ENCODE measurements at places on chromosomes 3 and 15. TPM values are rescaled to one million over a fixed set of nuclear protein-coding genes. Genes with fewer than 3 reads are reported as not detected.

GRCh38 chr15:69463182-69463756 is 10.7 kb downstream of the RPLP1 start:
- H3K4me3 ChIP-seq: peak overlapping the region; percentile 64
- H3K27ac ChIP-seq: peak overlapping the region; percentile 88
- DNase-seq: no peak
- H3K4me1 ChIP-seq: peaks cover 45% of the 10 kb centered on the region

- H3K4me1 ChIP-seq: no peaks in the 10 kb centered on the region
- no peak overlapping the region for H3K27ac ChIP-seq
- no peaks in the 10 kb centered on the region for H3K27me3 ChIP-seq
- no peak for DNase-seq
- no peak overlapping the region for H3K4me3 ChIP-seq
- H3K36me3 ChIP-seq: no peaks in the 10 kb centered on the region
Observed at GRCh38 chr3:6605227-6605626, 255.7 kb upstream of the GRM7 start.

GRCh38 chr15:39783244-39783820 is 691 bp upstream of the FSIP1 start:
- H3K4me3 ChIP-seq: peak overlapping the region; percentile 90
- H3K4me1 ChIP-seq: peaks cover 28% of the 10 kb centered on the region
- H3K27ac ChIP-seq: peak overlapping the region; percentile 74
- DNase-seq: no peak
- no peaks in the 10 kb centered on the region for H3K36me3 ChIP-seq

GRCh38 chr3:49725906-49726681 is 2.3 kb upstream of the GMPPB start:
- H3K27me3 ChIP-seq: no peaks in the 10 kb centered on the region
- no peak for DNase-seq
- peaks cover 25% of the 10 kb centered on the region for H3K4me1 ChIP-seq
- H3K4me3 ChIP-seq: no peak overlapping the region

DNA sequence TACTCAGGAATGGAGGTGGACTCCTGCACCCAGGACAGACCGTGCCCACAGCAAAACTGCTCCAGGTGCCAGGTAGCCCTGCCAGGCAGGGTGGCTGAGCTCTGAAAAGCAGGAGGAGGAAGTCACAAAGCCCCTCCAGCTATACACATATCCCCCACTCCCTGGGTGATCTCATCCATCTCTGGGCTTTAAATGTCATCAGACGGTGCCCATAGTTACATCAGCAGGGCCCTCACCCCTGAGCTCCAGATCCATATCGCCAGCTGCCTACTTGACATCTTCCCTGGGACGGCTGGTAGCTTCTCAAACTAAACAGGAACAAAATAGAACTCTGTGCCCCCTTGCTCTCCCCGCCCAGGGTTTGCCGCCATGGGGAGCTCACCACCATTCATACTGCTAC is 87.7 kb downstream of the MEGF11 start:
- no peak overlapping the region for H3K27ac ChIP-seq
- DNase-seq: no peak
- no peaks in the 10 kb centered on the region for H3K36me3 ChIP-seq
- no peaks in the 10 kb centered on the region for H3K27me3 ChIP-seq
- no peaks in the 10 kb centered on the region for H3K4me1 ChIP-seq

DNA sequence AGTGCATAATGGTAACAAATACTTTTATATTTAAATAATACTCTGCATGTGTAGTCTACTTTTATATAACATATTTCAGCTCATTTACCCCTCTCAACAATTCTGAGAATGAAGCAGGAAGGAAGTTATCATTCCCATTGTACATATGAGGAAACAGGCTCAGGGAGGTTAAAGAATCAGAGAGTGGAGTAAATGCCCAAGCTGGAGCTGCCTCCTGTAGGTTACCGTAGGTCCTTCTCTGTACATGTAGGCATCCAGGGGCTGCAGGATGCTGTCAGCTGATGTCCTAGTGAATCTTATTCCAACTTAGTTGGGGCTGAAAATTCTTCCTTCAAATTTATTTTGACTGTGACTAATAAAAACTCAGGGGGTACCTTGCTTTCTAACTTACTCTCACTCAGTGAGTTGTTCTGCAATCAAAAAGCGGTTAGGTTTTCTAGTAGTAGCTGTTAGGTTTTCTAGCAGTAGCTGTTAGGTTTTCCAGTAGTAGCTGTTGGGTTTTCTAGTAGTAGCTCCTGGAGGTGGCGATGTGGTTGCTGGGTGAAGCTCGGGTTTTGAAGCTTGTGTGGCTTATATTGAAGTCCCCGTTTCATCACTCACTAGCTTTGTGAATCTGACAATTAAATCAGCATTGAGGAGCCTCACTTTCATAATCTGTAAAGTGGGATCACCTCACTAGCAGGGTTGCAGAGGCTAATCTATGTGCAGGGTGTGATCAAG is 357.0 kb downstream of the NR2F2 start:
- no peaks in the 10 kb centered on the region for H3K4me1 ChIP-seq
- no peak overlapping the region for H3K4me3 ChIP-seq
- no peaks in the 10 kb centered on the region for H3K36me3 ChIP-seq
- no peak for DNase-seq
- no peak overlapping the region for H3K27ac ChIP-seq

DNA sequence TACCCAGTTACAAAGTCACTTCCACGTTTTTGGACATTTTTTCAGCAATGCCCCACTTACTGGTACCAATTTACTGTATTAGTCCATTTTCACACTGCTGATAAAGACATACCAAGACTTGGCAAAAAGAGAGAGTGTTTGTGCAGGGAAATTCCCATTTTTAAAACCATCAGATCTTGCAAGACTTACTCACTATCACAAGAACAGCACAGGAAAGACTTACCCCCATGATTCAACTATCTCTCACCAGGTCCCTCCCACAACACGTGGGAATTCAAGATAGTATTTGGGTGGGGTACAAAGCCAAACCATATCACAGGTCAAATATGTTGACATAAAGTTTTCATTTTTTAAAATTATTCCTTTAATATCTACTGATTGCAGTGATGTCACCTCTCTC is 16.2 kb upstream of the ABI3BP start:
- no peak overlapping the region for H3K4me3 ChIP-seq
- H3K36me3 ChIP-seq: no peaks in the 10 kb centered on the region
- DNase-seq: no peak
- no peaks in the 10 kb centered on the region for H3K4me1 ChIP-seq

DNA sequence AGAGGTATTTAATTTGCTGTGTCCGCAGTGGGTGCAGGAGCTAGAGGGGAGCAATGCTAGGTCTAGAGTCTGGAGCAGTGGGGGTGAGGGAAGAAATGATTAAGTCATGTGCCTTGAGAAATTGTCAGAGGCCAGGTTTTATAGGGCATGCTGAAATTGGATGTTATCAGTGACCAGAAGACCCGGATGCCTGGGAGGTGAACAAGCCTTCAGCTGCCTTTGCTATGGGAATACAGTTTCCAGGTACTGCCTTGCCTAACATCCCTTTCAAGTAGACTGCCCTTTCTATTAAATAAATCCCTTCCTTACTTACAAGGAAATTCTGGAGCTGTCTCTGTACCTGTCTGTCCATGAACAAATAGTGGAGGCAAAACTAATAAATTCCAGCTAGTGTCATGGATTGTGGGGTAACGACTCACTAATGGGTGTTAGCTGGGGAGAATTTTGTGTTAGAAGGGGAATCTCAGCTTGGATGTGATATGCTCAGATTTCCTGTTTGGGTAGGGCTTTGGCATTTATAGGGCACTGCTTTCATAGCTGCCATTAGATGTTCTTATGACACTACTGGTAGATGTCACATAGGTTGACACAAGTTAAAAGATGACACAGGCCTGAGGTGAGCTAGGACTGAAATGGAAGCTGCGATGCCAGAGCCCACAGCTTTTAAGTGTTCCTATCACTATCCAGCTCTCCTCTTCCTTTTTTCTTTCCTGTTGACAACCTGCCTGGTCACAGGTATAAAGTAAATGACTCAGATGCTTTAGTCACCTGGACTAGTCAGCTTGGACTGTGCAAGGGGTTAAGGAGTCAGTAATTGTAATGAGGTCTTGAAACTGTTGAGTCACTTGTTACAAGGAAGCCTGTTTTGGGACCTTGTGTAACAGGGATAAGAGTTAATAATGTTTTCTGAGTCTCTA is 21.3 kb downstream of the CHD2 start:
- no peak for DNase-seq
- H3K4me1 ChIP-seq: peaks cover 76% of the 10 kb centered on the region
- H3K4me3 ChIP-seq: no peak overlapping the region
- H3K27ac ChIP-seq: peak overlapping the region; percentile 50
- H3K36me3 ChIP-seq: peaks cover 37% of the 10 kb centered on the region

Gene GHSR
- not detected for total RNA-seq

Gene LSMEM2
- total RNA-seq: not detected

Data from lower lobe of right lung (tissue), 2 donors.